Pancreas (tissue), 10 donors: ENCODE measurements at places on chromosomes 3 and 15. TPM values are rescaled to one million over a fixed set of nuclear protein-coding genes. Genes with fewer than 3 reads are reported as not detected.

Gene NEK11
- total RNA-seq: 2.4 TPM

Gene C3orf70
- total RNA-seq: 0.46 TPM

GRCh38 chr3:85758442-85758841 lies 799.7 kb downstream of the CADM2 start:
- DNase-seq: no peak

Gene GALNT15
- total RNA-seq: 5.1 TPM

Gene ALG3
- total RNA-seq: 14.1 TPM

GRCh38 chr3:23481011-23481615 lies 278.0 kb downstream of the UBE2E2 start:
- DNase-seq: no peak

GRCh38 chr3:43691120-43691995 lies 620 bp downstream of the ABHD5 start:
- peak; percentile 80 for DNase-seq
